SW 1271 (cell line): ENCODE measurements at places on chromosomes 2 and 18.

DNA sequence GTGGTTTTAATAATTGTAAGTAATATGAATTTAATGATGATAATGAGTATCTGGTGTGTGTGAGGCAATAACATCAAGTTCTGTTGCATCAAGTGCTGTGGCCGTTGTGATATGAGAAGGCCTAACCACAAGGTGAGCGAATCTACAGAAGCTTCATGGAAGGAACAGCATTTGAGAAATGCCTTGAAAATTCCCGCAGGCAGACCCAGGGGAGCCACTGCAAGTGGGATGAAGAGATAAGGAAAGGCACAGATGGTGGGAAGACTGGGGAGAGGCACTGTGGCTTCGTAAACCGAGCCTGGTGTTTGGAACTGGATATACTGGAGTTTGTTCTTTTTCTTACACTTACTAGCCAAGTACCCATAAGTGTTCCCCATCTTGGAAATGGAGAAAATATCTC, 357.5 kb downstream of the PTPRM start:
- no peak for DNase-seq

DNA sequence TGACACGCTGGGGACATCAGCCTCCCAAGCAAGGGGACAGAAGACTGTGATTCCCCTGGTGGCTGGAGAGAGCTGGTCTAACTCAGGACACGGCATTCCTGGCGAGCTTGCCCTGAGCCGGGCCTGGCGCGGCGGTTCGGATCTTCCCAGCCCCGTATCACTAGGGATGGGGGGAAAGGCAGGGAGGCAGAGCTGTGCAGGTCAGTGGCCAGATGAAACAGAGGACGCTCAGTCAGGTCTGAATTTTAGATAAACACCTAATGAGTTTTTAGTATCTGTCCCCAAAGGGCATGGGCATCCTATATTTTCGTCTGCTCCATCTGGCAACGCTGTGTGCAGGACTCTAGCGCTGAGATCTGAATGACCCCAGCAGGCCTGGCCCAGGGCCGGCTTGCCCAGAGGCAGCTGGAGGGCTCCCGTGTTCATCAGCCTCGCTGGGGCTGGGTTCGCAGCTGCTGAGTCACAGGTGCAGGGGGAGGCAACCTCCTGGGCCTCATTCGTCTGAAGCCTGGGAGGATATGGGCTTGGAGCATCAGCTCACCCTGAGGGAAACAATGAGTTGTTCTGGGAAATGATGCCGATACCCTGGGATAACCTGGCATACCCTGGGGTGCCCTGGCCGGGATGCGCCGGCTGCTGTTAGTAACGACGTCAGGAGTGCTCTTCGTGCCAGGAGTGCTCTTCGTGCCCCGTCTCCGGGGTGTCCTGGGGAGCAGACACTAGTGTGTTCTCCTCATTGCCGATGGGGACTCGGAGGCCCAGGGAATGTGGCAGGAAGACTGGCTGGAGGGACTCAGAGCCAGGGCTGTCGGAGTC, 48.1 kb upstream of the HPCAL1 start:
- DNase-seq = no peak

DNA sequence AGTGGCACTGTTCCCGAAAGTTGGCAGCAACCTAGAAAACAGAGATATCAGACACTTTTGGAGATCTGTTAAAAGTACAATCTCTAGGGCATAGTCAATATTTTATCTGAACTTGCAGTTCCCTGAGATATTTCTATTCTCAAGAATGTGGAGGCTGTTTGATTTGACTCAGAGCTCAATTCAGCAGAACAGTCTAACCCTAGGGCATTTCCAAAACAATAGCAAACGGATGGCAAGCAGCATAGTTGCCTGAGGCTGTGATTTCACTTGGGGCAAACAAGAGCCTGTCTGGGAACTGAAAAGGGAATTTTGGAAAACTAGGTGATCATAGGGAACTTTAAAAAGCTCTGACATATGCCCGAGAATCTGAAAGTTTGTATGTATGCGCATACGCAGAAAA, 772.8 kb upstream of the LRRTM1 start:
- DNase-seq = no peak

DNA sequence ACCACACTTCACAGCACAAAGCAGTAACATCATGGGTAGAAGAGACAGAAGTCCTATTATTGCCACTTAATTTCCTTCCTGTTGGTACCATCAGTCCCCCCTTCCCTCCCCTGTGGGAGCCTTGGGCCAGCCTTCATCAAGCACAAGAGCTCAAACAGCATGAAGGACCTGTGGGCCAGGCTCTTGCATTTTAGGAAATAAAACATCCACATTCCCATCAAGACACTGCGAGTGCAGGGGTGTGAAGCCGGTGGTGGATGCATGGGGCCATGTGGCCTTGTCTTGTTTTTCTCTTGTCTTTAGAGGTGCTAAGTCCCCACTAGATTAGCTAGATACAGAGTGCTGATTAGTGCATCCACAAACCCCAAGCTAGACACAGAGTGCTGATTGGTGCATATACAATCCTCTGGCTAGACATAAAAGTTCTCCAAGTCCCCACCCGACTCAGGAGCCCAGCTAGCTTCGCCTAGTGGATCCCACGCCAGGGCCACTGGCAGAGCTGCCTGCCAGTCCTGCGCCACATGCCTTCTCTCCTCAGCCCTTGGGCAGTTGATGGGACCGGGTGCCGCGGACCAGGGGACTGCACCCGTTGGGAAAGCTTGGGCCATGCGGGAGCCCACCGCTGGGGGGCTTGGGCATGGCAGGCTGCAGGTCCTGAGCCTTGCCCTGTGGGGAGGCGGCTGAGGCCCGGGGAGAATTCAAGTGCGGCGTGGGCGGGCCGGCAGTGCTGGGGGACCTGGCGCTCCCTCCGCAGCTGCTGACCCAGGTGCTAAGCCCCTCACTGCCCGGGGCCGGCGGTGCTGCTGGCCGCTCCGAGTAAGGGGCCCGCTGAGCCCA, 14.7 kb upstream of the PXDN start:
- no peak for DNase-seq

DNA sequence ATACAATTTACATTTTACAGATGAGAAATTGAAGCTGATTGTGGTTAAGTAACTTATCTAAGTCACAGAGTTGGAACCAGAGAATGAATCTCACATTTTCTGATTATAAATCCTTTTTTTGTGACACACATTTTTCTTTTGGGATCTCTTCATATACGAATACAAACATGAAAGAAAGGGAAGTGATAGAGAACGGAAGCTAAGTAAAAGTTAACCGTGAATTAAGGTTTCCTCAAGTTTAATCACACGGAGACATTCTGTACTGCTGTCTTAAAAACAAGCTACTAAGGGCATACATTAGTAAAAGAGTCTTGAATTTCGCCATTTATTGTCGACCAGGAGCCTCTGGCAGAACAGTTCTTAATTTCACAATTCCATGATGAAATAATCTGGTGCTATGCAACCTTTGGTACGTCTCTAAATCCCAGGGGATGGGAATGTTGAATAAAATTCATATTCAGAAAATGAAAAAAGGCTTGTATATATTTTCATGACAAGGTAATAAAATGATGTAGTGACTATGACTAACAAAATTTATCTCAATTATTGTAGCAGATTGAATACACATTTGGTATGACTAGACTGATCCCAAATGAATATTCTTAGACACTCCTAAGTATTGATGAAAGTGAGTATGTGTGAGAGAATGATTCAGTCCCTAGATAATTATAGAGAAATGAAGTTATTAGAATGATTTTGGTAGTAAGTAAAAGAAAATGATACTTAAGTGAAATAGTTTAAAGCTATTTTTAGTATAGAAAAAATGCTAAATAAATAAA, 40.3 kb upstream of the ZSWIM2 start:
- DNase-seq = no peak

DNA sequence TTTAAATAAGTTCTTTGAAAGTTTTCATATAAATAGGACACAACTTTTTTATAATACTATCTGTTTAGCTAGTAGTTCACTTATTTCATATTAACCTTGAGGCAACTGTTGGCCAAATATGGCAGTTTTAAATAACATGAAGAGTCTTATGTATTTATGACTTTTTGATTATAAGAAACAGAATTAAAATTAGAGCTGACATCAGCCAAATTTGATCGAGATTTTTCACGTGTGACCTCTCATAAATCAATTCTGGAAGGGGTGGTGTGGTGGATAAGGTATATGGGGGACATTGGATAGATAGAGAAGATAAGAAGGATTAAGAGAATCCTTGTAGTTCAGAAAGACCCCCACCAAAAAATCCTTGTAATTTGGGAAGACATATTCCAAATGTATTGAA, 776.6 kb downstream of the LRRTM4 start:
- no peak for DNase-seq

- no peak for DNase-seq
These were observed 161.2 kb downstream of the MSH2 start for GRCh38 chr2:47564129-47564528.

GRCh38 chr2:177010861-177011260, 201.7 kb upstream of the HNRNPA3 start:
- no peak for DNase-seq

DNA sequence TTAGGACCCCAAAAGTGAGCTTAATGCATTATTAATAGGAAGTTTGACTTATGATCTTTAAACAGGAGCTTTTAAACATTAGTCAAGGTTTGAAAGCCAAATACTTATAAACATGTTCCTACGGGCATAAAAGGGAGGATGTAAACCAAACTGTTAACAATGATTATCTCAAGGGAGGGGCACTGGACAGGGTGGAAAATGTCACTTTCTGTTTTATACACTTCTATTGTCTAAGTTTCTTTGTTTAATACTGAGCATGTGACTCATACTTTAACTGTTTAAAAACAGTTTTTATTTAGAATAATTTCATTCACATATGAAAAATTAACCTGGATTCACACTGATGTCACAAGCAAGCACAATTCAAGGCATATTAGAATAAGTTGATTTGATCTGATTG, 18.3 kb upstream of the ITGA6 start:
- DNase-seq = no peak

GRCh38 chr18:68893354-68893753, 95.5 kb downstream of the CCDC102B start:
- no peak for DNase-seq

- DNase-seq = no peak
These were observed 7.3 kb downstream of the ZNF516 start for GRCh38 chr18:76487782-76488181.

DNA sequence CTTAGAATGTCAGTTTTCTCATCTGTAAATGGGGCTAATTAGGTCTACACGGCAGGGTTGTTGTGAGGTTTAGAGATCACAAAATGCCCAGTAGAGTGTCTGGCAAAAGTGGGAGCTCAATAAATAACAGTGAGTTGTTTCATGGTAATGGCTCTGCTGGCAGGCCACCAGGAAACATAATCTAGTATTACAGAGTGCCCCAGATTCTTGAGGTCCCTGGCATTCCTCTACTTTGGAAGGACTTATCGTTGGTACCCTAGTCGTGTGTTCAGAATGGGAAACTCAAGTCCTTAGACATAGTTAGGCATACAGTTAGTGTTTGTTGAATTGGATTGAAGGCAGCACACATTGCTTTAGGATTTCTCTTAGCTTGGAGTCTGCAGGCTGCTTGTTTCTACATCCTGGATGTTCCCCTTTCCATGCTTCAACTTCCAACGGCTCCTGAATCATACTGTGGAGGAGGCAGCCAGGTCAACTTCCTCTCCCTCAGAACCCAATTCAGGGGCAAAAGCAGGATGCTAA, 161.5 kb upstream of the FOSL2 start:
- DNase-seq = no peak

- no peak for DNase-seq
These were observed 63.5 kb downstream of the PTPN2 start for GRCh38 chr18:12820506-12820905.

DNA sequence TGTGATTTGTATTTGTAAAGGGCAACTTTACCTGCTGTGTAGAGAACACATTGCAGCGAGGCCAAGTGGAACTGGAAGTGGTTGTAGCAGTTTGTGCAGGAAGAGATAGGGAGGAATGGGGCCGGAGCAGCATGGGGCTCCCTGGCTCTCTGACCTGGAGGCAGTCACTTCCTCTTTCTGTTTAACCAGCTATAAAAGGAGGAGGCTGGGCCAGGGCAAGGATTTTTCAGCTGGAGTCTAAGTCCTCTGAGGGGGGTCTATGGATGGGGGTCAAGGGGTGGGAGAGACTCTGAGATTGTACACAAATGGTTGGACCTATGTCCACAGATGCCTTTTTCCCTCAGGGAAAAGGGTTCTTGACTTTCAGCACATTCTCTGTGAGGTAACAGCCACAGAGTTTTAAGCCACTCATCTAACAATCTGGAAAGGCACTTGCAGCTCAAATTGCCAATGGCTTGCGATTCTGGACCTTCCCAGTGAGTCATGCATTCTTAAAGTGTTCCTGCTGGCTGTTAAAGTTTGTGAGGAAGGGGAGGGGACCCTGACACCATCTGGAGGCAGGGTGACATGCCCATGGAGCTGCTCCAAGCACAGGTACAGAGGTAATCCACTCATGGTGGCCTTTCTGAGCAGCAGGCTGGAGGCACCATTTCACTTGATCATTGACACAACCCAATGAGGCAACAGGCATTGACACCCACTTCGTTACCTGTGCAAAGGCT, 347.0 kb downstream of the CYRIA start:
- no peak for DNase-seq

- no peak for DNase-seq
These were observed 282.5 kb upstream of the CWC22 start for GRCh38 chr2:180289627-180290026.

- no peak for DNase-seq
These were observed 752 bp upstream of the CYTIP start for GRCh38 chr2:157444641-157445040.

DNA sequence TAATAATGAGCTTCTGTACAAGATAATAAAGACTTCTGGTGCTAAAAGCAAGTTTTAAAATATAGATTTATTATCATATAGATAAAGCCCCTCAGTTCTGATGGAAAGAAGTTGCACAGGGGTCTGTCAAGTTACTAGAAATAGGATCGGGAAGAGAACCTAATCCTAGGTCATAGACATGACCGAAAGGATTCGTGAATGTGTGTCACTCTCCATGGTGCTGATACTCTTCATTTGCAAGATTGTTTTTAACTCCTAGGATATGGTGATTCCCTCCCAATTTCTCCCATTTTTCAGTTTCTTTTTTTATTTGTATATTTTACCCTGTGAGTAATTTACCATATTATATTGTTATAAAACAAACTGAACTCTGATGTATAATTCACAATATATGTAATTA, 58.9 kb upstream of the CTNNA2 start:
- no peak for DNase-seq

- no peak for DNase-seq
These were observed 141.6 kb upstream of the RIOK3 start for GRCh38 chr18:23311351-23312121.

- DNase-seq = no peak
These were observed 24.9 kb upstream of the C1GALT1C1L start for GRCh38 chr2:43701111-43701510.

DNA sequence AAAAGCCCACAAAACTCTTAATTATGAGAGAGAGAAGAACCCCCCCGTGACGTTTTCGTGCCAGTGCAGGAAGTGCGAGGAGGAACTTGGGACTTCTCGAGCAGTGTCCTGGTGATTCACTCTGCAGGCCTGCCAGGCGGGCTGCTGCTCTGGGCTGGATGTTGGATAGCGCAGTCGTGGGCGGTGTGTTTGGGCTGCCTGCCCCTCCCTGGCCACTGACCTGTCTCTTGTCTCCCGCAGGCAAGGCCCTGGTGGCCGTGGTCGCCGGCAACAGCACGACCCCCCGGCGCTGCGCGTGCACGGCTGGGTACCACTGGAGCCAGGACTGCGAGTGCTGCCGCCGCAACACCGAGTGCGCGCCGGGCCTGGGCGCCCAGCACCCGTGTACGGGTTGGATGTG, 29.0 kb downstream of the TNFRSF11A start:
- DNase-seq = no peak
